GM12891 (cell line): ENCODE measurements at places on chromosomes 7 and 10.

- no peak for DNase-seq
These were observed 9.1 kb downstream of the TMEM270 start for GRCh38 chr7:73870041-73870492.

DNA sequence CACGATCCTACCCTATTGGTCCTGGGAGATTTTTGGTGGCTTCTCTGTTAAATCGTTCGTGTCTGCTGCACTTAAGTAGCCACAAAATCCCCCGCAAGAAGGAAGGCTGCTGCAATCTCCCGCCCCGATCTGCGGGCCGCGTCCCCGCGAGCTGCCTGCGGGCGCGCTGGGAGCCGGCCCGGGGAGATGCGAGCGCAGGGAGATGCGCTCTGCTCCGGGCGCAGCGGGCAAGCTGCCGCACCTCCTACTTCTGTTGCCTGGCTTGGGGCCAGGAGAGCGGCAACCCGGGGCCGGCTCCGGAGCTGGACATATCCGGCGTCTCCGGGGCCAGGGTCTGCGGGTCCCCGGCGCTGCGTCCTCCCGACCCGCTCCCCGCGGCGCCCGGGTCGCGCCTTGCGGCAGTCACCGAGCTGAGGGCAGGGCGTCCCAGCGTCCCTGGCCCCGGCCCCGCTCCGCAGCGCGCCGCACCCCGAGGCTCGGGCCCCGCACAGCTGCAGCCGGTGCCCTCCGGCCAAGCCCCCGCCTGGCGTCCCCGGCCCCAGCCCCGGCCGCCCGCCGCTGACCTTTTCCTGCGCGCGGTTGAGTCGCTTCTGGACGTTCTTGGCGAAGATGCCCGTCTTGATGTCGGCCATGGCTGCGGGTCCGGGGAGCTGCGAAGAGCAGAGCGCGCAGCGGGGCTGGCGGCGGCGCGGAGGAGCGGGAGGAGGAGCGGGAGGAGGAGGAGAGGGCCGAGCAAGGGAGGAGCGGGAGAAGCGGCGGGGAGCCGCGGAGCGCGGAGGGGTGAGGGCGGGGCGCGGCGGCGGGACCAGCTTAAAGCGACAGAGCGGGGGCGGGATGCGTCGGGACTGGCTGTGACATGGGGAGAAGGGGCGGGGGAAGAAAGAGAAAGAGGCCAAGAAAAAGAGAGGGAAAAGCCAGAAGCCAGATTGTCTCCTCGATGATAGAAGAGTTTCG, at the start of gene AMPH:
AMPH (minus strand) TSS at position 654 of the 954 bp plus-strand sequence; CDS start at position 632, 22 bp downstream.
- peak; percentile 21 for DNase-seq

DNA sequence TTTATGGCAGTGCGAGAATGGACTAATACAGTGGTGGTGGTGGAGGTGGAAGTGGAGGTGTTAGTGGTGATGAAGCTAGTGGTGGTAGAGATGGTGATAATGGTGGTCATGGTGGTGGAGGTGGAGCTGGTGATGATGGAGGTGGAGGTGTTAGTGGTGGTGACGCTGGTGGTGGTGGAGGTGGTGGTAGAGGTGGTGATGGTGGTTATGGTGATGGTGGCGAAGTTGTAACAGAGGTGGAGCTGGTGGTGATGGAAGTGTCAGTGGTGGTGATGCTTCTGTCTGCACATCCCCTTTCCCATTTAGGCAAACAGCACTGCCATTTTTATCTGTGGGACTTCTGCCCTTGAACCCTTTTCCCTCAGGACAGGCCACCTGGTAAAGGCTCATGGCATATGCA, 7.4 kb upstream of the PTPRN2 start:
- DNase-seq: no peak

DNA sequence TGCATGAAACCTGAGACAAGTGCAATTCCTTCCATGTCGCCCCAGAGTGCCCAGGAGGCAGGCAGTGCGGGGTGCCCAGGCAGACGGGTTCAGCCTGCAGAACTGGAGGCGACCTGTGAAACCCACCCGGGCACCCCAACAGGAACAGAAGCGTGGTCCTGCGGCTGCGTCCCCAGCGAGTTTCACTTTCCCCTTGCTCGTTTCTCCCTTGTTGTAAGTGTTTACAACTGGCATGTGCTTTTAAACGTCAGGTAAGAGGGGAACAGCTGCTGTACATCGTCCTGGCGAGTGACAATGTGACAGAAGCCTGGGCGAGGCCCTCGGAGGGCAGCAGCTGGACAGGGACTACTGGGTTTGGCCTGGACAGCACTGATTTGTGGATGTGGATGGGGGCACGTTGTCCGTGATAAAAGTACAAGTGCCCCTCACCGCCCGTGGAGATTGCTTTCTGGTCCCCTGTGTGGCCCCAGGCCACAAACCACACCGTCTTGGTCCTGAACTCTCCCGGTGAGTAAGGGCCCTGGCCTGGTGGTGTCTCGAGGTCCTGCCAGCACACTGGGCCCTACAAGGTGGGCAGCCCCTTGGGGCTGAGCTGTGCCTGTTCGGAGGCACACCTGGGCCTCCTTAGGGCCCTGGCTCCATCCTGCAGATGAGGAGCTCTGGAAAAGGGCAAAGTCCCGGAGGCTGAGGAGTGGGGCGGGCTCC, 4.0 kb downstream of the VENTX start:
- no peak for DNase-seq

DNA sequence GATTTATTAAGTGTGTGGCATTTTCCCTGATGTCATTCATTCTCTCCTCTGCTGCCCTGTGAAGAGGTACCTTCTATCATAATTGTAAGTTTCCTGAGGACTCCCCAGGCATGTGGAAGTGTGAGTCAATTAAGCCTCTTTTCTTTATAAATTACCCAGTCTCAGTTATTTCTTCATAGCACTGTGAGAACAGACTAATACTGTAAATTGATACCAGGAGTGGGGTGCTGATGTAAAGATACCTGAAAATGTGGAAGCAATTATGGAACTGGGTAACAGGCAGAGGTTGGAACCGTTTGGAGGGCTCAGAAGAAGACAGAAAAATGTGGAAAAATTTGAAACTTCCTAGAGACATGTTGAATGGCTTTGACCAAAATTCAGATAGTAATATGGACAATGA, 711.8 kb upstream of the GRM3 start:
- DNase-seq: no peak

DNA sequence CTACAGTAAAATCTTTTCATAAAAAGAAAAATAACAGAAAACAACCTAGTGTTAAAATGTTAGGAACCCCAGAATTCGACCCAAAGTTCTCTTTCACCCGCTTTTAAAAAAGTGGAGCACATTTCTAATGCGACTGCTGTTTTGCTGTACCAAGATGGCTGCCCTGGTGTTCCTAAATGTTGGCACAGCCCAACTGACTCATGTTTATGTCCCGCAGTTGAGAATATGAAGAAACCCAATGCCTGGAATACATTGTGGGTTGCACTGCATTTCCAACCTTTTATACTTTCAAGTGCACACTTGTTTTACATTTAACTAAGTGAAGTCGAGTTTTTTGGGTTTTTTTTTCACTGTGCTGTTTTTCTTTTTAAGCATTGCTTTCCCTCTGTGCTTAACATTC, 944 bp downstream of the STEAP1B start:
- DNase-seq: no peak

DNA sequence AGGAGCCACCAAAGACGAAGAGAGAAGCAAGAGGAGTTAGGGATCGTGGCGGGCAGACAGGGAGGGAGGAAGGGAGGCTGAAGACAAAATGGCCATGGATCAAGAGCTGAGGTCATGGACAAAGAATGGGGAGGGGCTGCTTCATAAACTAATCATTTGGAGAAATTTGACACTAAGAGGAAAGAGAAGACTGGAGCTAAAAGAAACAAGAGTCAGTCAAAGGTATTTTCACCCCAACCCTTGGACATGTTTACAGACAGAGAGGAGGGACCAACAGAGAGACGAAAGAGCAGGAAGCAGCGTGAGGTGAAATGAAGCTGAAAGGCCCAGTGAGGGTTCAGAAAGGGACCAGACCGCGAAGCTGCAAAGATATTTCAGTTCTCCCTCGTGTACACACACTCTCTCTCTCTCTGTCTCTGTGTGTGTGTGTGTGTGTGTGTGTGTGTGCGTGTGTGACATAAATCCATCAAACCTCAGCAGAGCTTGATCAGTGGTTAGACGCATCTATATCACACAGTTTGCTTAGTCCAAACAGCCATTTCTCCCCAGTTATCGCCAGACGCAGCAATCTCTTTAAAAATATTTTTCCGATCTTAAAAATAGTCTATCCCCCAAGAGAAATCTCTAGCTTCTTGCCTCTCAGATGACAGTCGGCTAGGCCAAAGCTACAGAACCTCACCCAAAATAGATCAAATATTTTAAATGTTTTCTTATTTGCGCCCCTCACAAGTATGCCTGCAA, 12.5 kb upstream of the CALD1 start:
- peak; percentile 23 for DNase-seq

DNA sequence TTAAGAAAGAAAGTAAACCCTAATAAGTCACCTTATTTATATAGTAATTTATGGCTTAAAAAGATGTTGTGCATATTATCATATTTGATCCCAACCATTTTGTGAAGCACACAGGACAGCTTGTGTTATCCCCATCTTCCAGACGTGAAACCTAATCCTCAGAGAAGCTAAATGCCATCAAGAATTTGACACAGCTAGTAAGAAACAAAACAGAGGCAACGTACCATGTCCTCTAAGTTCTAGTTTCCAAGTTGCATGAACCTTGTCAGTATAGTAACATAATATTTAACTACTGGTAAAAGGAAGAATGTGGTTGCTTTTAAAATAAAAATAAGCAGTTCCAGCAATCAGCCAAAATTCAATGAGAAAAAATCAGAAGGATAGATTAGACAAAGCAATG, 41.5 kb downstream of the PTN start:
- DNase-seq: no peak

GRCh38 chr7:44145479-44145968, 4.4 kb upstream of the MYL7 start:
- DNase-seq: no peak

GRCh38 chr10:110649347-110650264, 5.5 kb downstream of the RBM20 start:
- no peak for DNase-seq

- no peak for DNase-seq
These were observed 42.3 kb downstream of the RELN start for GRCh38 chr7:103947026-103947655.

DNA sequence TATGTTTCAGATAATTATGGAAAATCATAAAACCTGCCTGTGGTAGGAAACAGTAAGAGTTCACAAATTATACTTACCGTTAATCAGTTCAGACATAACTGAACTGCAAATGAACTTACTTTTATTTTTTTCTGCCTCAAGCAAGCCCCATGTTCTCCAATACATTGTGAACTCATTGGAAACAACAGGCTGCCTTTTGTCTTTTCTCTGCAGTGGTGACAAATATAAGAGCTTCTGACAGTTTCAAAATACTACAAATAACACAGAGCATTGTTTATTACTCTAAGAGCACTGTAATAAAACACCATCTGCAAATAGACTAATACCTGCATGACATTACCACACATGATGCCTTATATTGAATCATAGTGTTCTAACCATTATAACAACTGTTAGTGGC, 94.0 kb upstream of the CDCA7L start:
- DNase-seq: no peak

GRCh38 chr7:26553128-26553527, 261.5 kb downstream of the SNX10 start:
- no peak for DNase-seq

GRCh38 chr7:106095634-106096033, 16.5 kb downstream of the SYPL1 start:
- DNase-seq: no peak

GRCh38 chr7:19051767-19052375, 65.6 kb downstream of the TWIST1 start:
- DNase-seq: peak; percentile 8

DNA sequence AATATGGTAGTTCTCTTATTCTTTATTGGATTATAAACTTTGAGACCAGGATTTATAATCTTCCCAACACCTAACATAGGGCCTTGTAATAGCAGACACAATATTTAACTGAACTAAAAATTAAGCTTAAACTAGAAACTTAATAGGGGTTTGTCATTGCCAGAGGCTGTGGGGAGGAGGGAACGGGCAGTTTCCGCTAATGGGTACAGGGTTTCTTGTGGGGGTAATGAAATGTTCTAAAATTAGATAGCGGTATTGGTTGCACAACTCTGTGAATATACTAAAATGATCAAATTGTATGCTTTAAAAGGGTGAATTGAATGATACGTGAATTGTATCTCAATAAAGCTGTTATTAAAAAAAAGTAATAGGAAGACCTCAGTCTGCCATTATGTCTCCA, 45.4 kb downstream of the NT5C2 start:
- DNase-seq: no peak

GRCh38 chr10:98128802-98129201, 5.7 kb upstream of the R3HCC1L start:
- DNase-seq: no peak

- DNase-seq: no peak
These were observed 25.9 kb downstream of the HTRA1 start for GRCh38 chr10:122487174-122487765.

DNA sequence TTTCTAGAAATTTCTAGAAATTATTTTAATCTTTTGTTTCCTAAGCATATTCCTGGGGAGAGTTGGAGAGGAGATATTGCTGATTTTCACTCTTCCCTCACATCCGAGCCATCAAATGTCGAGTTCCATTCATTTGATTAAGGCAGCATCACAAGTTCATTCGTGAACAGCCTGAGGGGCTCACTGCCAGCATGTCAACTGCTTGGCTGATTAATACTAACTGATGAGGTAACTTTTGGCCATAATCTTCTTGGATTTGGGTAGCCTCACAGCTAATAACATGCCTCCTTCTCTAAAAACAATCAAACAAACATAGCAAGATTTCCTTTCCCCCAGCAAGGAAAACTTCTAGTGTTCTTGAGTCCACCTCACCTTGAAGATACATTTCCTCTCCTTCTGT, 87.1 kb upstream of the AFAP1L2 start:
- DNase-seq: no peak

DNA sequence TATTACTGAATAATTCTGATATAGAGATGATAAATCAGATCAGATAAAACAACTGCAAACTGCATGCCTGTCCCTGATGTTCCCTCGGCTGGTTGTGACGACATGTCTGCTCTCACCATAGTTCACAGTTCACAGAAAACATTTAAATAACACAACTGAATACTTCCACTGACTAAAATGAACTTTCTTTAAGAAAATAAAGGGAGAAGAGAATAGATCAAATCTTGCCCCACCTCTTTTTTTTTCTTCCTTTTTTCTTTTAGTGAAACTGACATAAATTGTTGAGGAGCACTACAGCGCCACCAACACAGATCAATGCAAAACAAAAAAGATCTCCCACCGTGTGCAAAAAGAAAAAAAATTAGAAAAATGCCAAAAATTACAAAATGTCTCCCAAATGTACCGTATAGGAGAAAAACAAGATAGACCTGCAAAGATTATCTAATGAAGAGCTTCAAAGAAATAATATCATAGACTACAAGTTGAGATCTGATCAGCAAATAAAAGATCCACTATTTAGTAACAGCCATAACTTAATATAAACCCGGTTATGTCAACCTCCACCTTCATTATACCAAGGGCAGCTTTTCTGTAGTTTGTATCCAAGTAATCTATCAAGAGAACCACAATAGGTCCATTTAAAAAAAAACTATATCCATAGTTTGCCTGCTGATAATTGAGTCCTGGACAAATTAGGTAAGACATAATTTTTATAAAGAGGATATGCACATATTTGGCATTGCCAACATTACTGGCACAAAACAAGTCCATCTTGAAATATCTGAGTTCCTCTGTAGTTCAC, 30.7 kb upstream of the EPC1 start:
- DNase-seq: no peak
